ENCODE measurements at places on chromosomes 7 and 10.

- no peak for DNase-seq
These were observed 12.5 kb upstream of the PRKAR2B start for GRCh38 chr7:107032050-107032449.

DNA sequence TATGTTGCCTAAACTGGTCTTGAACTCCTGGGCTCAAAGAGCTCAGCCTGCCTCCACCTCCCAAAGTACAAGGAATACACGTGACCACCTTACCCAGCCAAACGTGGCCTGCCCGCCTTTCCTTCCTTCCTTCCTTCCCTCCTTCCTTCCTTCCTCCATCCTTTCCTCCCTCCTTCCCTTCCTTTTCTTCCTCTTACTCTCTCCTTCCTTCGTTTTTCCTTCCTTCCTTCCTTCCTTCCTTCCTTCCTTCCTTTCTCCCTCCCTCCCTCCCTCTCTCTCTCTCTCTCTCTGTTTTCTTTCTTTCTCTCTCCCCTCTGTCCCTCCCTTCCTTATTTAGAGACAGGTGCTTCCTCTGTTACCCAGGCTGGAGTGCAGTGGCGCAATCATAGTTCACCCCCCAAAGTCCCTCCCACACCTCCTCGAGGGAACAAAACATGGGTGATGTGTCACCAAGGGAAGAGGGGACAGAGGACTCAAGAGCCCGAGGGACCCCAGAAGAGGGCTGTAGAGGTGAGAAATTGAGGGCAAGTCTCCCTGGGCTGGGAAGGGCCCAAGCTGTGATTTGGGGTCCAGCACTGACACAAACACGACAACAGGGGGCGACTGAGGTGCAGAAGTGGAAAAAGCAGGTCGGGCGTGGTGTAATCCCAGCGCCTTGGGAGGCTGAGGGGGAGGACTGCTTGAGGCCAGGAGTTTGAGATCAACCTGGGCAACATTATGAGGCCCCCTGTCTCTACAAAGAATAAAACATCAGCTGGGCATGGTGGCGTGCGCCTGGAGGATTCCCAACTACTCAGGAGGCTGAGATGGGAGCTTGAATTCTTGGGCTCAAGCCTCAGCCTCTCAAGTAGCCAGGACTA is 28.1 kb downstream of the EPHB4 start:
- DNase-seq: peak; percentile 77

GRCh38 chr10:76444034-76444800 is 1012.8 kb downstream of the LRMDA start:
- no peak for DNase-seq

DNA sequence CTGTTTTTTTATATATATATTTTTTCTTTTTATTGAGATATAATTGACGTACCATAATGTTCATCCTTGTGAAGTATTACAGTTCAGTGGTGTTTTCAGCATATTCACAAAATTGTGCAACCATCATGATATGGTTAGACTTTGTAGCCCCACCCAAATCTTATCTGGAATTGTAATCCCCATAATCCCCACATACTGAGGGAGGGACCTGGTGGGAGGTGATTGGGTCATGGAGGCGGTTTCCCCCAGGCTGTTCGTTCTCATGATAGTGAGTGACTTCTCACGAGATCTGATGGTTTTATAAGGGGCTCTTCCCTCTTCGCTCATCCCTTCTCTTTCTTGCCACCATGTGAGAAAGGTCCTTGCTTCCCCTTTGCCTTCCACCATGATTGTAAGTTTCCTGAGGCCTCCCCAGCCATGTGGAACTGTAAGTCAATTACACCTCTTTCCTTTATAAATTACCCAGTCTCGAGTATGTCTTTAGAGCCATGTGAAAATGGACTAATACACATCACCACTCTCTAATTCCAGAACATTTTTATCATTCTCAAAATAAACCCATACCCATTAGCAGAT is 73.9 kb upstream of the SMNDC1 start:
- no peak for DNase-seq

GRCh38 chr7:105707381-105707780 is 126.1 kb upstream of the EFCAB10 start:
- no peak for DNase-seq

DNA sequence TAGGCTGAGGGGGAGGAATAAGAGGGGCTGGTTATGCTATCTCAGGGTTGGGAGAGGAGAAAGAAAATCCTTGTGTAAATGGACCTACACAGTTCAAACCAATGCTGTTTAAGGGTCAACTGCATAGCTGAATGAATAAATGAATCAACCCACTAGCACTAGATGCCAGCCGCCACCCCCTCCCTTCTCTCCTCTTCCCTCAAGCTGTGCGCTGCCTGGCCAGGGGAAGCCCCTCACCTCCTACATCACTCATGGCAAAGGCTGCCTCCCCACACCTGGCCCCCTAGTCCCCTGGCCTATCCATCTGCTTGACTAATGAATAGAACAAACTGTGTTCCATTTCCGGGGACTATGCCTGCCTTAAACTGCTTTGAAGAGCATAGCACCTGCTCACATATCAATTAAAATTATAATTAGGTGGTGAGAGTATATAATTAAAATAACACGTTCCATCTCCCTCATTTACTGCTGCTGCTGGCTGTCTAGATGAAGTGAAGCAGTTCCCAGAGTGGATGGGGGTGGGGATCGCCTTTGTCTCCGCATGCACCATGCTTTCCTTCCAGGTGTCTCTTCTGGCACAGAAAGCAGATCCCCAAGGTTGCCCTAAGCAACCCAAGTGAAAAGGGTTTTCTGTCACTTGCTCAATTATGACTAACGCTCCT is 32.6 kb downstream of the GRID1 start:
- DNase-seq: no peak

- DNase-seq: no peak
These were observed 1000.7 kb upstream of the LRRN3 start for GRCh38 chr7:110090110-110090820.
